HL-60 (cell line): ENCODE measurements at places on chromosomes 6 and 20.
A peak's percentile ranks its signal among the peaks of the same experiment; 100 is the strongest.

- DNase-seq = peak; percentile 83
Observed at GRCh38 chr6:154169193-154169847, 130.3 kb downstream of the OPRM1 start.

GRCh38 chr6:77034161-77034560 is 429.1 kb downstream of the HTR1B start:
- DNase-seq = no peak

GRCh38 chr6:109434456-109434855 is 6.0 kb downstream of the PPIL6 start:
- no peak for DNase-seq

DNA sequence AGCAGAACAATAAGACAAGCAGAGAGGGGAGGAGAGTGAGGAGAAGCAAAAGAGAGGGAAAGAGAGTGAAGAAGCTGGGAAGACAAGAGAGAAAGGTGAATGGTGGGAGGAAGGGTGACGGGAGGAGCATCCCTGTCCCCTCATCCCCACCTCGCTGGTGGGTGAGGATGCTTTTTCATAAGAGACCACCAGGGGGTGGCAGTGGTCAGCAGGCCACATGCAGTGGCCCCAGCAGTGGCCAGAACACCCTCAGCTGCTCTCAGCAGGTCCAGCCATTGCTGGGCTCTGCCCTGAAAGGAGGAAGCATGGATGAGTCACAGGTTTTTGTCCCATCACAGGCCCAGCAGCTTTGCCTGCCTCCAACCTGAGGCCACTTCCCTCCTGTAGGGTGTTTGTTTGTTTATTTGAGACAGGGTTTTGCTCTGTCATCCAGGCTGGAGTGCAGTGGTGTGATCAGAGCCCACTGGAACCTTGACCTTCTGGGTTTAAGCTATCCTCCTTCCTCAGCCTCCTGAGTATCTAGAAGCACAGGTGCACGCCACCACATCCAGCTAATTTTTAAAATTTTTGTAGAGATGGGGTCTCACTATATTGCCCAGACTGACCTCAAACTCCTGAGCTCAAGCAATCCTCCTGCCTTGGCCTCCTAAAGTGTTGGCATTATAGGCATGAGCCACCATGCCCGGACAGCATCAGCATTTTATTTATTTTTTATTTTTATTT is 24.0 kb downstream of the FGD2 start:
- peak; percentile 84 for DNase-seq

GRCh38 chr6:144033816-144034735 is 26.0 kb upstream of the PLAGL1 start:
- no peak for DNase-seq
